ENCODE measurements at places on chromosomes 12 and 14.

DNA sequence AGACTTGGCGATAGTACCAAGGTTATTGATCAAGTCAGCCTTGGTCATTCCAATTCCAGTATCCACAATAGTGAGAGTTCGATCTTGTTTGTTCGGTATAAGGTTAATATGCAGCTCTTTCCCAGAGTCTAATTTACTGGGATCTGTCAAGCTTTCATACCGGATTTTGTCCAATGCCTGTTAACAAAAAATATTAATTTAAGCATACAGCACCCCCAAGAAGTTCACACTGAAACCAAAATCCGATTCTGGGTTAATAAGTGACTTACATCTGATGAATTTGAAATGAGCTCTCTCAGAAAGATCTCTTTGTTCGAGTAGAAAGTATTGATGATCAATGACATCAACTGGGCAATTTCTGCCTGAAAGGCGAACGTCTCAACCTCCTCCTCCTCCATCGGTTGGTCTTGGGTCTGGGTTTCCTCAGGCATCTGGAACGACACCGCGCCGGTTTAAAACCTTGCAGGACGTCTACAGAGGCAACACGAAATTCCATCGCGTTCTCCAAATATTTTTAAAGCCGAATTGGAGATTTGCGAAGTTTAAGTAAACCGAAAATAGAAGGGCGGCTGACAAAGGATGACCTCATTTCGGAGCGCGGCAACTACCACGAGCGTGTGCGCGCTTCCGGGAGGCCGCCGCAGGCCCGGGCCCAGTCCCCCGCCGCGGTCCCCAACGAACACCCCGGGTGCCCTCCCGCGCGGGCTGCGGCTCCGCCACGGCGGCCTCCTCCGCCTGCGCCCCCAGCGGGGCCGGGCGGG is 716 bp downstream of the HSP90AA1 start:
- no peak for DNase-seq

- no peak for DNase-seq
Measured at GRCh38 chr12:123979566-123979965, 6.6 kb downstream of the ZNF664 start.

DNA sequence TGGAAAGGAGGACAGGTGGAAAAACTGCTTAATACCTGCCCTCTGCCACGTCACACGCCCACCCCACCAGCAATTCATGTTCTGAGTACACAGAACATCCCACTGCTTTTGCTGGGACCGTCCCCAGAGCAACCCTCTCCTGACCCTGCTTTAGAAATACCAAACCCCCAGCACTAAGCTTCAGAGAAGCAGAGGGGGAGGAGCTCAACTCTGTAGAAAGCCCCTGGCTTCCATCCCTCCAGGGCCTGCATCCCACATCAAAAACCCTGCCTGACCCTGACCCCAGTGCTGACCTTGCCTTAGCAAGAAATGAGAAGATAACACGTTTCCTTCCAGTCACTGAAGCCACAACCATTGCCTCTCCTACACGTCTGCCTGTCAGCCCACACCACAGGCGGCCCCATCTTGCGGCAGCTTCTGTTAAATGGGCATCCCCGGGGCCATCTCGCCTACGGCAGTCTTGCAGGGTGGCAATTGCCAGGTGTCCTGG is 19.7 kb downstream of the VDR start:
- no peak for DNase-seq

- no peak for DNase-seq
Measured at GRCh38 chr14:61064856-61065255, 83.8 kb downstream of the SLC38A6 start.

- no peak for DNase-seq
Measured at GRCh38 chr14:77012193-77012765, 16.2 kb downstream of the IRF2BPL start.

- DNase-seq, result peak; percentile 87
Measured at GRCh38 chr12:131608740-131609690, 101.9 kb upstream of the SFSWAP start.

- DNase-seq, result no peak
Measured at GRCh38 chr14:51653079-51653774, 1.5 kb downstream of the FRMD6 start.

DNA sequence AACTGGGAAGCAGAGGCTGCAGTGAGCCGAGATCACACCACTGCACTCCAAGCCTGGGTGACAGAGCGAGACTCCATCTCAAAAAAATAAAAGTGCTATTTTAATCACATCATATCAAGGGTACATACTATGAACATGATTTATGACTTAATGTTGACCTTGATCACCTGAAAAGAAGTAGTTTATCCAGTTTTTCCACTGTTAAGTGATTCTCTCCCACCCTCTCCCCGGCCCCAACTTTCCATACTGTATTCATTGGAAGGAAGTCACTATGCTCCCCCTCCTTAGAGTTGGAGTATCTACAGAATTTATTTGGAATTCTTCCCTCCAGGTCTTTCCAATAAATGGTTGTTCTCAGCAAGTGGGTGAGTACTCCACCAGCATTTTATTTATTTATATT is 3.0 kb upstream of the PRMT5 start:
- no peak for DNase-seq

GRCh38 chr14:33014710-33015109 is 76.0 kb downstream of the NPAS3 start:
- DNase-seq, result no peak

Measured in H9 (cell line).